Activated T-helper 1 cell treated with anti-CD3 and anti-CD28 coated beads, Interleukin-2, amount 50 U/mL, for 16 hours (primary cell): ENCODE measurements at places on chromosomes 4 and X.

- DNase-seq = no peak
Observed at GRCh38 chrX:9677098-9677739, 88.4 kb downstream of the GPR143 start.

DNA sequence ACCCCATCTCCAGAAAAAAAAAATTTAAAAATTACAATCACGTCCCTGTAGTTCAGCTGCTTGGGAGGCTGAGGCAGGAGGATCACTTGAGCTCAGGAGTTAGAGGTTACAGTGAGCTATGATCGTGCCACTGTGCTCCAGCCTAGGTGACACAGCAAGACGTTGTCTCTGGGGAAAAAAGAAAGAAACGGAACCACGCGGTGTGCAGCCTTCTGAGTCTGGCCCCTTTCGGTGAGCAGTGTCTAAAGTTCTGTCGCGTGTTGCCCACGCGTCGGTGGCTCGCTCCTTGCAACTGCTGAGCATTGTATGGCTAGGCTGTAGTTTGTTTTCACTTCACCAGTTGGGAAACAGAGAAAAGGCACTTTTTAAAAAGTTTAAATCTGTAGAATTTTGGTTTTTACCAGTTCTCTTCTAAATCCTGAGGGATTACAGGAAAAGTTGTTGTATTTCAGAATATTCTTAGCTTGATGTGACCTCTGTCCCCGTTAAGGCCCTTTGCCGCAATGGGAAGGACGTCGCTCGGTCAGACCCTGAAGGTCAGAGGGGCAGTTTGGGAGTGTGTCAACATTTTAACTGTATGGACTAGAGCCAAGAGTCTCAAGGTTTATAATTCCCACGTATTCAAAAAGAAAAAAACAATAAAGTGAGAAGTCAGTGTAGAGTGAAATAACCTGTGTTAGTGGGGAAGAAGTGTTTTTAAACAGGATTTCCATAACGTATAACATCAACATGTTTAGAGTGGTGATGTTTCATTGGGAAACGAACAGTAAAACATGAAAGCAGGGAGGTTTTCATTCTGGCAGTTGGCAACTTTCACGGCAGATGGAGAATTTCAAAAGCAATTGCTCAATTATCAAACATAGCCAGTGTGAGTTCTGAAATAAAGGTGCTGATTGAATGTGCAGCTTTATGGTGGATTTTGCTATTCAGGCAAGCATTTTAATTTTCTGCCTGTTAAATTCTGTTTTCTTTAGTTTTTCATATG is 45.8 kb upstream of the MSANTD1 start:
- no peak for DNase-seq

DNA sequence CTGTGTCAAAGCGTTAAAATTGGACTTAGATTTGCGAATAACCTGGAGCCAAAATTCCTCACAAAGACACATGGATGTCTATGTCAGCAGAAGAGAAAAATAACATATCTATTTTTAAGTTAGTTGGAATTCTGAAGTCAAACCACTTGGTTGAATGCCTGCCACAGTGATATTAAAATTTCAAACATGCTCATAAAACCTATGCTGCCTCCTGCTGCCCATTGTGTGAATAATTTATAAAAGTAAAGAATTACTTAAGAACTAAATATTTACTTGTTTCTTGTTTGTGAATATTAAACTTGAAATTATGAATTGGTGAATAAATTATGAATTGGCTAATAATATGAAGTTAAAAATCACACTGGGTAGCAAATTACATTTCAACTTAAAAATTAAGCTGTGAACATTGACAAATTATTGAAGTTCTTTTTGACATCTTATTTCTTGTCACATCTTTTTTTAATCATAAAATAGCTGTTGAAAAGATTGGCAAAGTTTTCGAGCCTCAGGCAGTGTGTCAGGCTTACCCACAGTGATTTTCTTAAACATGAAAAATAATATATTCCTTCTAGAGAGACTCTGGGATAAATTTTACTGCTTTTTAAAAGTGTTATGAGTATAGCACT is 35.4 kb downstream of the FABP2 start:
- no peak for DNase-seq

- no peak for DNase-seq
Observed at GRCh38 chrX:109707319-109707718, 25.7 kb downstream of the ACSL4 start.

- DNase-seq = no peak
Observed at GRCh38 chrX:108584617-108585211, 145.1 kb downstream of the COL4A5 start.

DNA sequence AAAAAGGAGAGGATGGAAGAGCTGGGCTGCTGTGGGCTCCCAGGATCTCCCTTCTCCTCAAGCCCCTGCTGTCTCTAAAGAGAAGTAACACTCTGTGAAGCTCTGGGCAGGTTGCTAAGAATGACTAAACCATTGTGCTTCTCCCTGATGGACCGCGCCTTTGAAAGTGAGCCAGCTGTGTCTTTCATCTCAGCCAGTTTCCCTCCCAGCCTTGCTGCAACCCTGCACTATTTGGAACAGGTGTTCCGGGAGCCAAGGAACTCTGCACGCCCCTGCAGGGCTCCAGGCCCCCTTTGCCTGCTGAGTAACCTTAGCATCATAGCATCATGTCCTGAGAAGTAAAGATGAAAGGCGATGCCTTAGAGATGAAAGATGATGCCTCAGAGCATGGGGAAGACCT is 39.7 kb downstream of the SMIM20 start:
- no peak for DNase-seq

DNA sequence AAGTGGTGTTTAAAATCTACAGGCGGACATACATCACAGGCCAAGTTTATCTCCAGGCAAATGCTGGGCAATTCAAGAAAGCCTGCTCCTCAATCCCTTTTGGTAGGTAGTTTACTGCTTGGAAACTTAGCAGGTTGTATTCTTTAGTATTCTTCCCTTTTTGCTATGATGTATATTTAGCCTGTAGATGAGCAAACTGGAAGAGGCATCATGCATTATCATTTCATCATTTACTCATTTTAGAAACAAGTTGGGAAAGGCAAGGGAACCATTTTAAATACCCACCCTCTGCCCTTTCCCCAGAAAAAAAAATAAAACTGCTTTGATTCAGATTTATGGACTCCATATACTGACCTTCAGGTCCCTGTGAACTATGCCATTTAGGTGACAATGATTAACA is 213.2 kb downstream of the CAMK2D start:
- DNase-seq = no peak

GRCh38 chr4:170697045-170697444 is 607.3 kb upstream of the AADAT start:
- no peak for DNase-seq

DNA sequence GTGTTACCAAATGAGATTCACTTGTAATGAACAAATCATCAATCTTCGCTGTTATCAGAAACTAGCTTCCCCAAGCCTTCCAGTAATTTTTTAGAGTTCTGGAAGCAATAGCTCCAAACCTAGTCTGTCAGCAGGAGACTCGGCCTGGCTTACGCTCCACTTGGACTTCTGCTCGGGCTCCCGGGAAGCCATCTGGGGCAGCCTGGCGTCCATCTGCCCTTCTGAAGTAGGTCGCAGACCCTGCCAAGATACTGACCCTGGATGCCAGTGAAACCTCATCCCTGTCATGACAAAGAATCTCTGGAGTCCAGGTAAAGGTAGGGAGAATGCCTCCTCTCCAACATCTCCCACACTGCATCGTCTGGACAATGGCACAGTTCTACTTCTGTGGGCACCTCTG is 493.8 kb upstream of the ZFP42 start:
- DNase-seq = no peak

DNA sequence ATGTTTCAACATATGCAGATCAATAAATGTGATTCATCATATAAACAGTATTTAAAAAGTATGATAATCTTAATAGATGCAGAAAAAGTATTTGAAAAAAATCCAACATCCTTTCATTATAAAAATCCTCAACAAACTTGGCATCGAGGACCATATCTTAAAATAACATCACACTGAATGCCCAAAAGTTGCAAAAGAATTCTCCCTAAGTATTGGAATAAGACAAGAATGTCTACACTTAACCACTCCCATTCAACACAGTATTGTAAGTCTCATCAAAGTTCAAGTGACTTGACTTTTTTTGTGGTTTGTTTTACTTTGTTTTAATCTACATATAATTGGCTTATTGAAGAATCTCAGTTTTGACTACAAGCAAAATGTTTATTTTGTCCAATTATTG is 779.0 kb upstream of the SLIT2 start:
- no peak for DNase-seq

GRCh38 chr4:182754895-182755294 is 162.3 kb downstream of the DCTD start:
- no peak for DNase-seq

- no peak for DNase-seq
Observed at GRCh38 chr4:97412331-97412730, 730.9 kb downstream of the STPG2 start.

- no peak for DNase-seq
Observed at GRCh38 chr4:66842026-66842723, 703.1 kb downstream of the CENPC start.

DNA sequence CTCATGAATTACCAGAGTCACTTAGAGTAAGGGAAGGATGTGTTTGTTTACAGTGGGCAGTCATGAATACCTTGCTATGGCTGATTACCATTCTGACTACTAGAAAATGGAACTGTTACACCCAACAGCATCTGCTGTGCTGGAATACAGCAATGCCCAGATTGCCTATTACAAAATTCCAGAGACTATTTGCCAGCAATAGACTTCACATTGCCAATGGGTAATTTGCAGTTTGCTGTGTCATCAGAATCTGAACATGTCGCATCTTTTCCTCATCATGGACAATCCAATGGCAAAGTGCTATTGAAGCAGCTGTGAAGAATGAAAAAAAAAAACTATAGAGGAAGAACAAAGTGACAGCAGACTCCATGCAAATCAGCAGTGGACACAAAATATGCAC is 356.6 kb downstream of the CXXC4 start:
- DNase-seq = no peak

GRCh38 chr4:80239480-80240150 is 26.8 kb upstream of the FGF5 start:
- DNase-seq = no peak

GRCh38 chr4:84481860-84482245 is 17.2 kb downstream of the NKX6-1 start:
- no peak for DNase-seq

DNA sequence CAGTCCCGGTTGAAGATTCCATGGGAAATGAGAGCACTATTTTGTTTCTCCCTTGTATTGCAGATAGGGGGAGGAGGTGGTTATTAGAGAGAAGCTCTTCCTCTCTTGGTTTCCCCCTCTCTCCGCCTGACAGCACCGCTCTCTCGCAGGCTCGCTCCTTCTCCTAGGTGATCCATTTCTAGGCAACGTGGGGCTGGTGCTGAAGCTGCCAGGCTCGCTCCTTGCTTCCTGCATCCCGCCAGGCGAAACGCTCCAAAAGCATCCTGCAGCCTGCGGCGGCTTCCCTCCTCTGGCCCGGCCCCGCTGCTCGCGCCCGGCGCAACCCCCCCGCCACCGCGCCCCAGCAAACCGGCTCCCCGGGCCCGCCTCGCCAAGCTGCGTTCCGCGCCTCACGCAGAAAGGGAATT is at the start of gene GRID2:
GRID2 (plus strand) TSS at position 346 of the 407 bp plus-strand sequence.
- no peak for DNase-seq

DNA sequence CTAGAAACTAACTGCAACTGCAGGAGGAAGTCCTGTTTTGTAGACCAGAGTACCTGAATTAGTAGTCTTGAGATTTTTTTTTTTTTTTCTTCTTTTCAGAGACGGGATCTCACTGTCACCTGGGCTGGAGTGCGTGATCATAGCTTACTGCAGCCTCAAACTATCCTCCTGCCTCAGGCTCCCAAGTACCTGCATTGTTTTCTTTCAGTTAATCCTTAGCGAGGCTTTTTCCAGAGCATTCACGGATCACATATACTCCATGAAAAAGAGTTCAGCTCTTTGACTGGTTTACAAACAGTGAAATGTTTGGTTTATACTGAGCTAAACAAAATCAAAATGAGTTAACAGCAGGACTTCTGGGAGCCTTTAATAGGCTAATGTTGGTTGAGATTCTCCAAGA is 45.8 kb downstream of the KLHL15 start:
- DNase-seq = no peak

- no peak for DNase-seq
Observed at GRCh38 chr4:673349-674091, 556 bp downstream of the ATP5ME start.

DNA sequence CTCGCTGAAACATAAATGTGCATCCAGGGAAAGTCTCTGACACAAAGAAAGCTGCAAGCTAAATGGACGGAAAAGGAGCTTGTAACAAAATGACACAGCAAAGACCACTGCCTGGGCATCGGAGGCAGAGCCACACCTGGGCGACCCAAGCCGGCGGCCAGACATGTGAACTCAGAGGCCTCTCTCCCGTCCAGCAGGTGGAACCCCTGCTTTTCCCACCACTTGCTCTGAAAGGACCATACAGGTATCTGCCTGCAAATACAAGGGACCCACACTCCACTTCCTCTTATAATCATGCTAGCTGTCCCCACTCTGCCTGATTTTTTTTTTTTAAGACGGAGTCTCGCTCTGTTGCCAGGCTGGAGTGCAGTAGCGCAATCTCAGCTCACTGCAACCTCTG is 12.0 kb downstream of the CPLX1 start:
- DNase-seq = no peak

- DNase-seq = no peak
Observed at GRCh38 chrX:96004386-96004785, 680.3 kb upstream of the DIAPH2 start.

- no peak for DNase-seq
Observed at GRCh38 chrX:130716346-130716745, 186.7 kb downstream of the ENOX2 start.

DNA sequence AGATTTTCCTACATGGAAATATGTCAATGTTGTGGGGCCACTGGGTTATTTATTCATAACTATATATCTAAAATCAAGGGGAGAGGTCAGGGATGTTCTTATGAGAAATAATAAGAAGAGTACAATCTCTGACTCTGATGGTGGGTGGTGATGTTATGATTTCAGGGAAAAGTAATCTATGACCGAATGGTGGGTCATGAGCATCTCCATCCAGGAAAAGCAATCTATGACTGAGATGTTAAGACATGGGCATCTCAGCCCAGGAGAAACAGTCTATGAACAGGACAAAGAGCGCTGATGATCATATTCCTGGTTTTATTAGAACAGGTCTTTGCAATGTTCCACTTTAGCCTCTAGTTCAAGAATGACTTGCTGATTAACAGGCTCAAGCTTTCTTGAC is 137.1 kb downstream of the ARSF start:
- no peak for DNase-seq
